Kidney epithelial cell (primary cell): ENCODE measurements at places on chromosomes 4 and X. TPM values are rescaled to one million over a fixed set of nuclear protein-coding genes. Genes with fewer than 3 reads are reported as not detected.

GRCh38 chr4:26622913-26623312 lies 39.0 kb downstream of the TBC1D19 start:
- no peak for DNase-seq

- DNase-seq: no peak
These were observed 82.0 kb downstream of the GPC4 start for GRCh38 chrX:133333154-133333750.

DNA sequence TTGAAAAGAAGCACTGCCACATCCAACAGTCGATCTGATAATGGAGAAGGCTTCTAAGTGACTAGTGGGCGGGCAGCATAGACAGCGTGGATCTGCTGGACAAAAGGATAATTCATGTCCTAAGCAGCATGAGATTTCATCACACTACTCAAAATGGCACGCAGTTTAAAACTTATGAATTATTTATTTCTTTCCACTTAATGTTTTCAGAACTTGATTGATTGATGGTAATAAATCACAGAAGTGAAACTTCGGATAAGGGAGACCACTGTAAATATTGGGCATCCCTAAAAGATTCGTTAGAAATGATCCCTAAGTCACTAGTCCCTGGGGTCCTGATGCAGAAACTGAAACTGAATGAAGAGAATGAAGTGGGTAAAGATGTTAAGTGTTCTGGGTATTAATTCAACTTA lies 93.0 kb upstream of the ANK2 start:
- no peak for DNase-seq

GRCh38 chrX:17375367-17375636 lies 302 bp downstream of the NHS start:
- no peak for DNase-seq

- no peak for DNase-seq
These were observed 3.9 kb downstream of the FGB start for GRCh38 chr4:154566639-154567204.

- no peak for DNase-seq
These were observed 868.3 kb downstream of the RAB28 start for GRCh38 chr4:12615822-12616221.

DNA sequence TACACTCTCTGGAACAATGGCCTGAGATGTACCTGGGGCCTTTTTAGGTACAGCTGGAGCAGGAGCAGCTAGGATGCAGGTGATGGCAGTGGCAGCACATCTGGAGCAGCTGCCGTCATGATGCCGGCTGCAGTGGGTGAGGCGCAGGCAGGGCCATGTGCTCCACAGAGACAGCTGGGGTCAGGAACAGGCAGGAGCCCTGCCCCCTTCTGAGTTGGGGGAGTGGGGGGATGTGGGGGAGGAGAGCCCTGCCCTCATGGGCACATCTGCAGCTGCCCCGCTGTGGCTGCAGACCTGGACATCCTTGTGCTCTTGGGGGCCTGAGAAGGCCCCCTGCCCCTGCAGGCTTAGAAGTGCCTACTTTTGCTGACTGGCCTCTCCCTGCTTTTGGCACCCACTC lies 352.8 kb upstream of the PABPC5 start:
- no peak for DNase-seq

DNA sequence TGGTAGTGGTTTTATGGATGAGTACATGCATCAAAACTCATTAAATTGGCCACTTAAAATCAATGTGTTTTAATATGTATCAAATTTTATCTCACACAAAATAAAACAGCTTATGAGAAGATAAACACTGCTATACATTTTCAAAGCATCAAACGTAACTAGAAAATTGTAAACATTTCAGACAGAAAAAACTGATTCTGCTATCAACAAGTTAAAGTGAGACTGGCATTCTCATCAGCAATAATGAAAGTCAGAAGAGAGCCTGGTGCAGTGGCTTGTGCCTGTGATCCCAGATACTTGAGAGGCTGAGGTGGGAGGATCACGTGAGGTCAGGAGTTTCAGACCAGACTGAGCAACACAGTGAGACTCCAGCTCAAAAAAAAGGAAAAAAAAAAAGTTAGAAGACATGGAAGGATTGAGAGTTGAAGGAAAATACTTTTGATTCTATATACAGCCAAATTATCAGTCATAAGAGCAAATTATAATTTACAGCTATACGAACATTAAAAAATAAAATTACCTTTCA lies 2.9 kb downstream of the TBCK start:
- DNase-seq: no peak

PRPS2 gene
- total RNA-seq: 24.3 and 25.4 TPM in 2 replicates

ENPEP gene
- 4.6 TPM in 2 replicates for total RNA-seq

FAM47E gene
- 2.3 and 3.1 TPM in 2 replicates for total RNA-seq

PGM2 gene
- 24.3 and 27.8 TPM in 2 replicates for total RNA-seq
